ENCODE measurements at places on chromosomes 2 and 18.

DNA sequence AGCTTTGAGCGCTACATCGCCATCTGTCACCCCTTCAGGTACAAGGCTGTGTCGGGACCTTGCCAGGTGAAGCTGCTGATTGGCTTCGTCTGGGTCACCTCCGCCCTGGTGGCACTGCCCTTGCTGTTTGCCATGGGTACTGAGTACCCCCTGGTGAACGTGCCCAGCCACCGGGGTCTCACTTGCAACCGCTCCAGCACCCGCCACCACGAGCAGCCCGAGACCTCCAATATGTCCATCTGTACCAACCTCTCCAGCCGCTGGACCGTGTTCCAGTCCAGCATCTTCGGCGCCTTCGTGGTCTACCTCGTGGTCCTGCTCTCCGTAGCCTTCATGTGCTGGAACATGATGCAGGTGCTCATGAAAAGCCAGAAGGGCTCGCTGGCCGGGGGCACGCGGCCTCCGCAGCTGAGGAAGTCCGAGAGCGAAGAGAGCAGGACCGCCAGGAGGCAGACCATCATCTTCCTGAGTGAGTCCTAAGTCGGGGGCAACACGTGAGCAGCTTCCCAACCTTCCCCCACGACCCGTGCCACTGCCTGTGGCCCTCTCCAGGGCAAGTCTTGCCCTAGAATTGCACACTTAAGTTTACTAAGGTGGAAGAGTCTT lies 928 bp downstream of the GPR39 start:
- DNase-seq: no peak

DNA sequence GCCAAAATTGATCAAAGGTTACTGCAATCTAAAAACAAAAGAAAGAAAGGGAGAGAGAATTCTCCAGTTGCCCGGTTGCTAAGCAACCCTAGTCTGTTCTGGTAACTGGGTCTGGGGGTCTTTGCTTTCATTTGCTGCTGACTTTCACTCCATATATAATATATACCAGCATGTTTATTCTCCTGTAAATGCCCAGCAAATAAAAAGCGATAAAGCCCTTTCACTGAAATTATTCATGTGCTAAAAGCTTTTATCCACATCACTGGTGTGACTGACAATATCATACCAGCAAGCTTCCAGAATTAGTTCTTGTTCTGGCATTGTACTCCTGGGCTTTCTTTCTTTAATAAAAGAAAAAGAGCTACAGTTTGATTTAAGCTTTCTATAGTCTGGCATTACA lies 75.5 kb upstream of the ST8SIA3 start:
- DNase-seq: no peak

GRCh38 chr2:162082681-162083080 lies 8.7 kb upstream of the DPP4 start:
- DNase-seq: no peak

- DNase-seq: no peak
These were observed 4.2 kb downstream of the SPAST start for GRCh38 chr2:32067549-32067948.

- DNase-seq: peak; percentile 42
These were observed 42.0 kb downstream of the ZFP36L2 start for GRCh38 chr2:43184339-43184895.

- DNase-seq: peak; percentile 52
These were observed 18.6 kb upstream of the NCL start for GRCh38 chr2:231482806-231483391.

DNA sequence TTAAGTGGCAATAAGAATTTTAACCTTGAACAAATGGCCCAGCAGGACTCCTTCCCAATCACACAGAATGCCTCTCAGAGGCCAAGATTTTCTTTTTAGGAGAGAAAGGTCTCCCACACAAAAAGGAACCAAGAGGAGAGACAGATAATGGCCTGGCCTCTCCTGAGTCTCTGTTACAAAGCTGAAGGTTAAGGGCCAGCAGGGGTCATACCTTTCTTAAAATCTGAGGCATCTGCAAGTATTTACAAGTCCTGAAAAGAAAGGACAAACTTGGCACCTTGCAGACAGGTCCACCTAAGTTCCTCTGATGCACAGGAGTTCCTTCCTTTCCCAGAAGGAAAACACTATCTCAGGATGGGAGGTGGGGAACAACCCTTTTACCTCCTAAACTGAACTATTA lies 142.3 kb downstream of the TMEM163 start:
- no peak for DNase-seq

Measured in activated T-helper 1 cell treated with anti-CD3 and anti-CD28 coated beads, Interleukin-2, amount 50 U/mL, for 16 hours (primary cell).